ENCODE measurements at places on chromosomes 16 and 17.

- no peak for DNase-seq
Measured at GRCh38 chr16:70432723-70433457, 6.0 kb downstream of the ST3GAL2 start.

- DNase-seq = no peak
Measured at GRCh38 chr16:67173808-67174705, 3.7 kb downstream of the NOL3 start.

DNA sequence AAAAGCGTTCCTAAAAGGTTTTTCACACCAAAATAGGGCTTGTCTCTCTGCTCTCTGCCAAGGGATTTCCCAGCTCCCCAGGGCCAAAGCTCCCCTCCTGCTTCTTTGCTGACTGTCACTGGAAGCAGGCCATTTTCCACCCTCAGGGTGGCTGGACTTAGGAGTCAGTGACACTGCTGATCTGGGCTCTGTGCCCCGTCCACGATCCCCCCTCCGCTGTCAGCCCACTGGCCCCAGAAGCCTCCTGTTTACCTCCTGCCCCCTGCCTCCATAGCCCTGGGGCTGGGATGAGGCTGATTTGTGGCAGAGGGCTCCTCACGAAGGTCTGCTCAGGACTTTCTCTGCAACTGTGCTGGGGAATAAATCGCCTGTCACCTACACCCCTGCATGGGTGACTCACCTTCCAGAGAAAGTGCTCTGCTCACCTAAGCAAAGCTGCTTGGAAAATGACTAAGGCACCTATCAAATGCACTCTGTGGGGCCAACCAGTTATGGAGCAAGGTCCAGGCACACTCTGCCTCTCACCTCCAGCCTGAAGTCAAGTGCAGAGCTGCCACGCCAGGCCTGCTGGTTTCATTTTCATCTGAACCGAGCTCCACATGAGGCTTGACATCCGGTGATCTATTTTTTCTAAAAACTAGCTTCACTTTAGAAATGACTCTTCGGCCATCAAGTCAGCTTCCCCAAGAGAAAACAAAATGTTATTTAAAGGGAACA is 4.9 kb downstream of the MAP3K14 start:
- no peak for DNase-seq

- no peak for DNase-seq
Measured at GRCh38 chr16:58121132-58121531, 8.0 kb downstream of the CFAP20 start.

GRCh38 chr16:51691109-51691508 is 540.0 kb upstream of the SALL1 start:
- DNase-seq = no peak

GRCh38 chr17:53934931-53935330 is 112.2 kb downstream of the KIF2B start:
- DNase-seq = no peak

DNA sequence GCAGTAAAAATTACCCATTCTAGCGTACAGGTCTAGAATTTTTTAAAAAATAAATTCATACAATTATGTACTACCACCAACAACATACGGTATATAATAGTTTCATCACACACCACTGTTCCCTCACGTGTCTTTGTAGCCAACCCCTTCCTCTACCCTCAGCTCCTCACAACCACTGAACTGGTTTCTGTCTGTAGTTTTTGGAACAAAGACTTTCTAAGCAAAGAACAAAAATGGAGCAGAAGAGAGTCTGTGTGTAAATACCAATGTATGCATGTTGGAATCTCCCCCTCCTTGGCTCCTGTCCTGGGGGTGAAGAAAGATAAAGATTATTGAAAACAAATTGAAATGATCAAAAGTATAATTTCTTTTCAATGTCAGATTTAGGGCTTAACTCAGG is 31.9 kb upstream of the CCR7 start:
- no peak for DNase-seq
